Hematopoietic multipotent progenitor cell treated with erythropoietin and hydrocortisone succinate and interleukin-3 and kit ligand, for 6 days (in vitro differentiated cells): ENCODE measurements at places on chromosomes 12 and 14.

GRCh38 chr12:81596558-81596957, 162.6 kb downstream of the PPFIA2 start:
- DNase-seq = no peak

DNA sequence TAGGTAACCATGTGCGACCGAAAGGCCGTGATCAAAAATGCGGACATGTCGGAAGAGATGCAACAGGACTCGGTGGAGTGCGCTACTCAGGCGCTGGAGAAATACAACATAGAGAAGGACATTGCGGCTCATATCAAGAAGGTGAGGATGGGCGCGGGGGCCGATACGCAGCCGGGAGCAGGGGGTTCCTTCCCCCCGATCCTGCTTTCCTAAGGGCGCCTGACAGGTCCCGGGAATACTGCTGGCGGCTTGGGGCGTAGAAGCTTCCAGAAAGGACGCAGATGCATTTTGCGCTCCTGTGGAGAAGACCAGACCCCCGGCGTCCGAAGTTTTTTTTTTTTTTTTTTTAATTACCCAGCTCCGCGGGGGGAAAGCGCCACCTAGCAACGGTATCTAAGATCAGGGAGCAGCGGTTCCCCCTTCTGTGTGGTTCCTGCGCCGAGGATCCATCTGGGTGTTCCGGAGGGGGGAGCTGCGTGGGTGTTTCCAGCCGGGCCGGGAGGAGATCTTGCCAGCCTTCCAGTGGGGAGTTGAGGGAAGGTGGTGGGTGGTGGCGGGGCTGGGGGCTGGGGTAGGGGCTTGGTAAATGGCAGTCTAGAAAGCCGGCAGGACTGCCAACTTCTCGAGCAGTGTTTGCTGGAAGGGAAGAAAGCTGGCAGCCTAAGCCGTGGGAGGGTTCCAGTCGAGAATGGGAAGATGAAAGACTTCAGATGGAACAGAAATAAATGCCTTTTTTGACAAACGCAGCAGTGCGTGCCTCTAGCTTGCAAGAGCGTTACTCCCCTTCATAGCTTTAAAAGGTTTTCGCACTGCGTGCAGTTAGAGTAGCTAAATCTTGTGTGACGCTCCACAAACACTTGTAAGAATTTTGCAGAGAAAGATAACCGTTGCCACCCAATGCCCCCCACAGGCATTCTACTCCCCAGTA, 764 bp downstream of the DYNLL1 start:
- DNase-seq = peak; percentile 83

GRCh38 chr14:65815127-65815526, 402.6 kb downstream of the FUT8 start:
- no peak for DNase-seq

DNA sequence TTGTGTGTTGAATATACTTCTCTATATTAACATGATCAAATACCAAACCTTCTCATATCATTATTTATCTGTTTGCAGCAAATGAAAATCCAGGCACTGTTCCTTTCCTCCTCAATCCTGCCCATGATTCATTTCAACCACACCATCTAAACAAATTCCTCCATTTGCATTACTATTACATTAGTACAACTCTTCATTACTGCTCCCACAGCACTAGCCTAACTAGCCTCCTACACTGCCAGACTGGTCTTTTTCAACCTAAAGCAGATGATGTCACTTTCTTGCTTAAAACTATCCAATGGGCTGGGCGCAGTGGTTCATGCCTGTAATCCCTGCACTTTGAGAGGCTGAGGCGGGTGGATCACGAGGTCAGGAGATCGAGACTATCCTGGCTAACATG, 117.3 kb upstream of the MYF6 start:
- no peak for DNase-seq

DNA sequence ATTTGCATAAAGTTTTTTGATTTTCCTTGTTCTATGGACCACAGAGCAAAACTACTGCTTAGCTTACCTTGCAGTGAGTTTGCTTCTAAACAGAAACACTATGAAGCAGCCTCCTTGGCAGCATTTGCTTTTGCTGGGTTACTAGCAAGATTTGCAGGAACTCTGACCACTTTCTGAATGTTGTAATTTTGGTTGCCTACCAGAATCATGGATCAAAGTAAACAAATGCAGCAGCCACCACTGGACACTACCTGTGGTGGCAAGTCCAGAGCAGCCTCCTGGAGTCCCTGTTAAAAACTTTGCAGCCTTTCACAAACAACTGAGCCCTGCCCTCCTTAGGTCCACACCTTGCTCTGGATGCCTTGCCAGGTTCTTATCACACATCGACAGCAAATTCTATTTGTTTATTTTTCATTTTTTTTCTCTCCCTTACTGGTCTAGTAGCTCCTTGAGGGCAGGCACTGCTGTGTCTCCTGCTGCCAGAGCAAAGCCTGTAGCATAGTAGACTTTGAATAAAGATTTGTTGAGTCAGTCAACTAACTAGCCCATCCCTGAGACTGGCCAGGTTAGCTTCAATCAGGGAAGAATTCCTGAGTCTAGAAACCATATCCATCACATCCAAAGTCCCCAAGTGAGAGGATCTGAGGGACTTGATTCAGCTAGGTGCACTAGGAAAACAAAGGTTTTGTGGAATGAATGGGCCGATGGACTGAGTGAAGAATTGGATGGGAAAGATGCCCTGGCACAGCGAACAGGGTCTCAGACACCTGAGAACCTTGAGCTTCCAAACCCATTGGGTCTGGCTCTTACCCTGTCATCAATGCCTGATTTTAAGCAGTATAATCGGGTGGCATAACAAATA, 5.7 kb downstream of the TTC6 start:
- DNase-seq = no peak

GRCh38 chr12:117387832-117388231, 26.4 kb upstream of the NOS1 start:
- no peak for DNase-seq
